ENCODE measurements at places on chromosomes 2 and 18.

- no peak for DNase-seq
These were observed 294.8 kb upstream of the DDX18 start for GRCh38 chr2:117519721-117520120.

GRCh38 chr2:105640246-105640645 is 104.5 kb upstream of the NCK2 start:
- DNase-seq: no peak

GRCh38 chr18:54532222-54532621 is 58.8 kb upstream of the DYNAP start:
- DNase-seq: no peak

DNA sequence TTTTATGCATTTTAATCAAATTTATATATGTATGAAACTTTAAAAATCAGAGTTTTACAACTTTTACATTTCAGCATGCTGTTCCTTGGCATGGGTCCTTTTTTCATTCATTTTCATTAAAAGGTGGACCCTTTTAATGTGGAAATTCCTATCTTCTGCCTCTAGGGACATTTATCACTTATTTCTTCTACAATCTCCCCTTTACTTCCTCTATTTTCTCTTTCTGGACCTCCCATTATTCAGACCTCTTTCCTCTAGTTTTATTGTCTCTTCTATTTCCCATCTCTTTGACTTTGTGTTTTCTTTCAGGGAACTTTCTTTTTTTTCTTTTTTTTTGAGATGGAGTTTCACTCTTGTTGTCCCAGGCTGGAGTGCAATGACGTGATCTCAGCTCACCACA is 5.7 kb downstream of the PROC start:
- DNase-seq: no peak

- no peak for DNase-seq
These were observed 269.2 kb upstream of the HDAC4 start for GRCh38 chr2:239669899-239670460.

- DNase-seq: no peak
These were observed 12.5 kb downstream of the KLHL29 start for GRCh38 chr2:23397478-23397877.

DNA sequence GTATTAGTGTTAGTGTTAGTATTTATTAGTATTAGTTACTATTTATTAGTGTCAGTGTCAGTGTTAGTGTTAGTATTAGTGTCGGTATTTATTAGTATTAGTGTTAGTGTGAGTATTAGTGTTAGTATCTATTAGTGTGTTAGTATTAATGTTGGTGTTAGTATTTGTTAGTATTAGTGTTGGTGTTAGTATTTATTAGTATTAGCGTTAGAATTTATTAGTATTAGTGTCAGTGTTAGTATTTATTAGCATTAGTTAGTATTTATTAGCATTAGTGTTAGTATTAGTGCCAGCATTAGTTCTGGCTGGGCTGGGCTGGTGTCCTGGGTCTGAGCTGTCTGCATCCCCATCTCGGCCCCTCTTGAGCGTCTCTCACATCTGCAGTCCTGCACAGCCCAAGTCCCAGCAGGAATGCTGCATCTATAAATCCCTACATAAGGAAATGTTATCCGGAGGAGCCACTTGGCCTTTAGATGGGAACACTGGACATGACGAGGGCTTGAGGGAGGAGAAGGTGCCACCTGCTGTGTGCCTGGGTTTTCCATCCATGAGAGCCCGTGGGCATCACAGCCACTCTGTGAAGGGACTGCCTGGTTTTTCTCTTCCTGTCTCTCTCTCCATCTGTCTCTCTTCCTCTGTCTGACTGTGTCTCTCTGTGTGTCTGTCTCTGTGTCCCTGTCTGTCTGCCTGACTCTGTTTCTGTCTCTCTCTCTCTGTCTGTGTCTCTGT is 33.6 kb downstream of the TWIST2 start:
- DNase-seq: no peak

GRCh38 chr18:76913583-76913982 is 91.2 kb downstream of the ZNF236 start:
- DNase-seq: no peak

- no peak for DNase-seq
These were observed 196.1 kb upstream of the MYT1L start for GRCh38 chr2:2527148-2527547.

DNA sequence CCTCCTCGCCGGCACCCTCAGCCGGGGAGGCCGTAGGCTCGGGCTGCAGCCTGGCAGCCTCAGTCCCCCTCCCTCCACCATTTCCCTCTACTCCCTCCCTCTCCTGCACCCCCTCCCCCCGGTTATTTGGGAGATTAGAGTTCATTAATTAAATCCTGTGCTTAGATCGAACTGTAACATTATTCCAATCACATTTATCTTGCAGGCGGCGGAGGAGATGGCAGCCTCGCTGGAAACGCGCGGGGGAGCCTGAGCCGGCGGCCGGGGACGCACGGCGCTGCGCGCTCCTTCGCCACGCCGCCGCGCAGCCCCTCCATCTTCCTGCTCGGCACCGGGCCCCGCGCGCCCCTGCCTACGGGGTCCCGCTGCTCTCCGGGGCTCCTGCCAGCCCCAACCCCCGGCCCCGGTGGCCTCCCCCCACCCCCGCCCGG is at the start of gene ST8SIA3:
TSS of gene ST8SIA3 (plus strand) at position 287 of the 431 bp plus-strand sequence. CDS start 290 bp downstream, outside the sequence.
- no peak for DNase-seq

DNA sequence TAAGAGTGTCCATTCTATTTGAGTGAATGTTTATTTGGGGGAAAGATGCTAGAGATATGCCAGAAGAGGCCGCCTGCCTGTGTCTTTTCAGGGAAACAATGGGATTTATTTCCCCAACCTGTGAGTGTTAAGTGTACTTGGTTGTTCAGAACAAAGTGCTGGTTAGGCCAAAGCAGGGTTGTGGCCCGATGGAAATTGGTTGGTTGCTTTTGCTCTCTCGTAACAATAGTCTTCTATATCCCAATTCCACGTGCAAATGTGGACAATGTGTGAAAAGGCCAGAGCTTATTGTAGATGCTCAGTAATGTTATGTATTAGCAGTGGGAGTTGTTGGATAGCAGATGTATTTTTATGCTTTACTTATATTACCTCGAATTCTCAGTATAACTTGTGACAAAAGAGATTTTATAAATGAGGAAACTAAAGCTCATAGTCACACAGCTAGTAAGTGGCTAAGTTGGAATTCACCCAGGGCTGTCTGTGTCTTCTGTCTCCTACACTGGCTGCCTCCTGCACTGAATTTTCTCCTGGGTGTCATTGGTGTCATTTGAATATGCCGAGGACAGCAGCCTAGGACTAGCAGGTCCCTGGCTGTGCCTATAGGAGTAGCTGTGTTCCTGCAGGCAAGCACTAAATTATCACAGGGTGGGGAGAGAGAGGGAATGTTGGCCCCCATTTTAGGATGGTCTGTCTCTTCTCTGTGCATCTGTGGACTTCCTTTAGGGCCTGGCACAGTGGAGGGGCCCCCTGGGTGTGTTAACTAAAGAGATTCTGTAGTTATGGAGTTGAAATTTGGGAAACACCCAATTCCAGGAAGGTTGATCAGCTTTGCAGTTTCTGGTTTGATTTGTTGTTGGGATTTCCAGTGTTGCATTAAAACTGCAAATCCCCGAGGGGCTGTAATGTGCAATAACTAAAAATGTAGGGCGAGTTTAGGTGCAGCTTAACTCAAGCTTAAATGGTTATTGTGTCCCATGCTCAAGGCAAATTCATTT is 21.6 kb downstream of the GPD2 start:
- no peak for DNase-seq

GRCh38 chr2:149089068-149089467 is 50.6 kb downstream of the LYPD6B start:
- DNase-seq: no peak

DNA sequence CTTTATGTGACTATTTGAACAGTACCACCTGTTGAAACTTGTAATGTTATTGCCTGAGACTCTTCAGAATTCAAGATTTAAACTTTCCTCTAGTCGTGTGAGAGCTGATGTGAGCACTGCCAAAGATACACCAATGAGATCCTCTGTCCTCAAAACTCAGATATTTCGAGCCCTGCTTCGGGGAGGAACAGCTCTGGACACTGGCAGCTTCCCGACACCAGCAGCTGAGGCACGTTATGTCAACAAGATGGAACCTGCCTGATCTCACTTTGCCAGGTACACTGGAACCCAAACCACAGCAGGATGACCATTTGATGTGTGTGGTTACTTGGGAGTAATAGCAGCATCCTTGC is 319.9 kb upstream of the RBMS1 start:
- no peak for DNase-seq

DNA sequence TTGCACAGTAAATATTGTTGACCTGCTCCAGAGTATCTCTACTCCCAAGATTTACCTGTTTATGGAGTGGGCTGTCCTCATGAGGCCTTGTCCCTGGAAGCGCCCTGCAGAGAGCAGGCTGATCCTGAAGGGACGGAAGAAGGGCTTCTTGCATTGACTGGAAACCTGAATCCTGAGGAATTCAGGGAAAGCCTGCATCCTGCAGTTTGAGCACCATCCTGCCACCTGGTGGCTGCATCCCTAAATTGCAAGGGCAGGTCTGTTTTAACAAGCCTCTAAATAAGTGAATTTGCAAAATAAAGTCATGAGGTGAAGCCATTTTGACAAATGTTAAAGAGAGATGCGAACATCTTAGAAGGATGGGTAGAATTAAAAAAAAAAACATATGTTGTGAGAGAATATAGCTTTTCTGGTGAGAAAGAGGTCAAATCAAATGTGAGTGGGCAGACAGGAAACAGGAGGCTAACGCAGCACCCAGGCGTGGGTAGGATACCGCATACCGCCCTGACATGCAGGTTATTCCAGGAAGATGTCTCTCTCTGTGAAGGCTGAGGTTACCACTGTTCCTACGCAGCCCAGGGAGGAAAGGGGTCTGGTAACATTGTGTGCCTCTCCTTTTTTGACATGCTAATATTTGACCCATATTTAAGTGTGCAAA is 754.9 kb downstream of the RNF144A start:
- no peak for DNase-seq

GRCh38 chr18:41814651-41815050 is 140.4 kb upstream of the PIK3C3 start:
- DNase-seq: no peak

- no peak for DNase-seq
These were observed 74.7 kb downstream of the ZNF407 start for GRCh38 chr18:74672371-74672770.

DNA sequence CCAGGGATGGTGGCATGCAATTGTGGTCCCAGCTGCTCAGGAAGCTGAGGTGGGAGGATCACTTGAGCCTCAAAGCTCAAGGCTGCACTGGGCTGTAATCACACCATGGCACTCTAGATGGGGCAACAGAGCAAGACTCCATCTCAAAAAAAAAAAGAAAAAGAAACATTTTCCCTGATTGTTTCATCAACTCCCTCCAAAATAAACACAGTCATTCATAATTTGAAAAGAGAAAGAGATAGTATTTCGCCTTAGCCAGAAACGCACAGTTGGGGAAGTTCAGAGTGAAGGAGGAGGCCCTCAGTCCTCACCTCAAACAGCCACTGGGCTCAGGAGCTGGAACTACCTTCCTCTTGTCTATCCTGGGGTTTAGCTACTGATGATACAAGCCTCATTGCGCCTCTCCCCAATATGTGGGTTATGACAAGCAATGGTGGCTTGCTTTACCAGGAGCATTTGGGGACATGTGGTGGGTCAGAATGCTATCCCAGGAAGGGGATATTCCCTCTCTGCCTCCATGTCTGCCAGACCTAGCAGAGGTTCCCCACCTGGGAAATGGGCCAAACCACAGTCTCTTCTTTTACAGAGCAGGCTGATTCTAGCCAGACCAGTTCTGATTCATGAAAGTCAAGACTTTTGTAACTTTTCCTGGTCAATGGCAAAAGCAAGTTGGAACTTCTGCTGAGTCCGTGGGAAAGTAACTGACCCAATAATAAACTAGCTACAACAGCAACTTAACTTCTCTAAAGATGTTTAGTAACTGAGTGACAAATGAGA is 22.2 kb upstream of the TMEM87B start:
- no peak for DNase-seq

DNA sequence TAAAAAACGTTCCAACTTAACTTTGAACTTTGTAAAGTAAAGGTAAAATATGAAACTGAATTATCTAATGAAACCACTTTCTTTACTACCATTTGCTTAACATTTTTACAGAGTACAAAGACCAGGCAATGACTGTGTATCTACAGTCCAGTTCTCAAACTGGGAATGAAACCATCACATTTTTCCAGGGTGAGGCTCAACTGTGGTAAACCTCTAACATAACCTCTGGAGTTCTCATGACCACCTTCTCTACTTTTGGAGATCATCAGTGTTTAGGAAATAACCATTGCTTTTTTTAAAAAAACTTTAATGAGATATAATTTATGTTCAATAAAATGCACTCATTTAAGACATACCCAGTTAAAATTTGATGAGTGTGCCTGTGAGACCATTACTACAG is 223.5 kb downstream of the RNF152 start:
- no peak for DNase-seq

GRCh38 chr2:174683392-174683759 is 80.9 kb downstream of the CHRNA1 start:
- no peak for DNase-seq

DNA sequence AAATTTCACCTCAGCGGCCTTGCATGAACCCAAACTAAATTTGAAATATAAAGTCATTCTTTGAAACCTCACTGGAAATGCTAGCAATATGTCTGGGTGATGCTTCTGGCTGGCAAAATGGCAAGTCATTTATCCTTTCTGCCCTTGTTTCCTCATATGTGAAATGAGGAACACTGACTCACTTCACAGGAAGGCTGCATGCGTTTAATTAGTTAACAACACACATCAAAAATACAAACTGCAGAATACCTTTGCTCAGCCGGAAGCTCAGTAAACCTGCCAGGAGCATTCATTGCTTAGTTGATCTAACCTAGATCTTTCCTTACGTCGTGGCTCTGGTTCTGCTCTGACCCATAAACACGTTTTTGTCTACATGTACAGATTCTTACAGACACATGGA is 214.2 kb upstream of the ACVR2A start:
- DNase-seq: no peak

DNA sequence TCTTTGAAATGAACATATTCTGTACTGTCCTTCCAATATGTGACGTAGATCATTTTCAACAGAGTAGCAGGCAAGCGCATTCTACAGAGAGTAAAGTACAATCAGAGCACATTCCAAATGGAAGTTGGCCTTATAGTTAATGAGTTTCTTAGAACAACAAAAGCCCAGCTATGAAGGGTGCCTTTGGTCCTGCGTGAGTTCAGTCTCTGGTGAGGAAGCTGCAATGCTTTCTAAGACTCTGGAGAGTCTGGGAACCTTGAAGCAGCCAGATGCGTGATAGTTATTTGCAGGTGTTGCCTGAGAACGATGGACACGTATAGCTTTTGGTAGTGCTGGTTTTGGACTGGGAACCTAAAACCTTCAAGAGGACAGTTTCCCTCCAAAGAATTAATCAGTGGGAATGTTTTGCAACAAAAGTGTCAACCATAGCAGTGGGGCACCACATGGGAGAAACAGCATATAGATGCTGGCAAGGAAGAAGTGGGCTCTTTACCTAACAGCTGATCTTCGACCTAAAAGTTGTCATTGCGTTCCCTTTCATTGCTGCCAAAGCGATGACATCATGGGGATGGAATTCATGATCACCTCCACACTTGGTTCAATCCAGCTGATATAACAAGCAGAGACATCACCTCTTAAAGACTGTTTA is 9.3 kb upstream of the SNORC start:
- DNase-seq: no peak

DNA sequence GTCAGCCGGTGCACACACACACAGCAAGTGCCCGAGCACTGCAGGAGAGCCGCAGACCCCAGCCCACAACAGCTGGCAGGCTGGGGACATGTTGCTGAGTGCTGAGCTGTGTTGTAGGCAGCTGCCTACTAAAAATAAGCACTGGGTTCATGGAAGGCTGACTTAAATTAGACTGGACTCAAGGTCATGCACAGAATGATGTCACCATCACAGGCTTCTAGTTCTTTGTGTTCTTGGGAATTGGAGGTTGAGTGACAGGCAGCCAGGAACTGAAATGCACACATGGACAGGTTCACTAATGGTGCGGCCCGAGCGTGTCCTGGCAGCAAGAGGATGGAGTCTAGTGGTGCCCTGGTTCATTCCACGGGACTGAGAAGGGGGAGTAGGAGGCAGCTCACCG is 71.3 kb downstream of the VWA3B start:
- no peak for DNase-seq
